Stimulated activated CD8-positive, alpha-beta memory T cell treated with anti-CD3 and anti-CD28 coated beads, Interleukin-4, amount 100 ng/mL, for 1 hour (primary cell): ENCODE measurements at places on chromosomes 11 and 22.

GRCh38 chr11:131579932-131580387 lies 209.5 kb downstream of the NTM start:
- DNase-seq, result no peak

DNA sequence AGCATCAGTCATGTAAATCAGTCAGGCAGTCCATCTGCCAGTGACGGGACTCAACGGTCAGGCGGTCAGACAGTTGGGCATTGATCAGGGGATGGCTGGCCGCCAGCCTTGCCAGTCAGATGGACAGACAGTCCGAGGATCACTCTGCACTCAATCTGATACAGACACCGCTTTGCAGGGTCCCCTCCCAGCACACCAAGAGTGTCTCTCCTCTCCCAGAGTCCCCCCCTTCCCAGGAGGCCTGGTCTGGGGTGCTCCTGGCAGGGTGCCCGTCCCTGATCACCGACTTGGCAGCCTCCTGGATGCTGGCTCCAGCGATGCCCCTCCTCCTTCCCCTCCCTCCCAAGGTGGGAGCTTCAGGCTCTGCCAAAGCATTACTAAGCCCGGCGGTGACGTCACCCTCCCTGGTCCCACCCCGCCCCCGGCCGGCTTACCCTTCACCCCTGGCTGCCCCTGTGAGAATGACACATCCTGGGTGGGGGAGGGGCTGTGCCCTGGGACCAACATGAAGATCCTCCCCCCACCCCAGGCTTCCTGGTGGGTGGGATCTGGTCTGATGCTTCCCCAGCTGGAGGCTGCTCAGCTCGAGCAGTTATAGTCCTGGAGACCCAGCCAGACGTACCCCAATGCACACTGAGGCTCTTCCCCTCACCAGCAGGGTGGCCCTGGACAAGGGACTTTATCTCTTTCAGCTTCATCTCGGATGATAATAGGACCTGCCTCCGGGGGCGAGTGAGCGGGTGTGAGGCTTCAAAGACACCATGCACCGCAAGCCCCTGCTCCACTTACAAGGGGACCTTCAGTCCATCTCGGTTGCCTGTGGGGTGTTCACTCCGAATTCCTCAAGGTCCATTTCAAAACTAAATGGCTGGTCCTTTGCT lies 69.2 kb downstream of the CD82 start:
- no peak for DNase-seq

DNA sequence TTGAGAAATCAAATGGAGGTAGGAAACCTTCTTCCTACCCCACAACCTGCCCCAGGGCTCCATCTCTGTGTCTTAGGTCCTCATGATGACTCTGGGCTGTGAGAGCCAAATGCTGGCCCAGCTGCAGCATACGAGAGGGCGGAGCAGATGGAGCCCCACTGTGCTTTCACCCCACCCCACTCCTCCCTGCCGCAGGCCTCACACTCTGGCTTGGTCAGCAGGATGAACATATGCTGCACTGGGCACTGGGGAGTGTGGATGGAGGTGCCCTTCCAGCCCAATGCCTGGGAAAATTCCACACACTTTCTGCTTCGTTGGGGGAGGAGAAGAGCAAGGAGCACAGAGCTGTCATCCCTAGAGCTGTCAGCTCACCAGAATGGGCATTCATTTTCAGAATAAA lies 271.6 kb upstream of the CADM1 start:
- no peak for DNase-seq

DNA sequence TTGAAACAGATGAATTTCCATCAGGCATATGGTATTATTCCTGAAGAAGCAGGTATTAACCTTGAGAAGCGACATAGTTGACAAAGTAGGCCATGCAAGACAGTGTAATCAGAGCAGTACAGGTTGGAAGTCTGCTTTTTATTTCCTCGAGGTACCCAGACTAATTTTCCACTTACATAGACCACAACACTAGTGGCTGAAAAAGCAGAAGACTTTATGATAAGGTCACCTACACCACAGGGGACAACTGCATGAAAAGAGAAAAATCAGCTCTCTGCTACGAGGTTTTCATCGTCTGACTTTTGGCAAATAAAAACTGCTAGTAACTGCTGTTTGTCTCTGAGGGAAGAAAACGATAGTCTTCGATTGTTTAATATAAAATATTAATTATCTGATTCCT lies 77.5 kb downstream of the CNTN5 start:
- no peak for DNase-seq

- no peak for DNase-seq
Observed at GRCh38 chr11:128339792-128340191, 247.6 kb downstream of the ETS1 start.

DNA sequence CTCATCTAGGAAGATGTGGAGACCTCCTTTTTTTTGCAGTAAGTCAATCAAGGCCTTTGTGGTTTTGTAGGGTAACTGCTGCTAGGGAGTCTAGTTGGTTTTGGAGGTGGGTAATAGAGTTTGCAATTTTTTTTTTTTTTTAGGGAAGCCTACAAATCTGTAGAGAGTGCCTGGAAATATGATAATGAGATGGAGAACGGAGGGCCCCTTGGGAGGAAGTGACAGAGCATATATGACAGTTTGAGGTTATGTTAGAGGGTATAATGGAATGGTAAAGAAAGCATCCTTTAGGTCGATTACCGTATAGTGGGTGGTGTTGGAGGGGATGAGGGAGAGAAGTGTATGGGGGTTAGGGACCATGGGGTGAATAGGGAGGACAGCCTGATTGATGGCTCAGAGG lies 98.3 kb downstream of the ELP4 start:
- no peak for DNase-seq

GRCh38 chr22:30856741-30857502 lies 111.7 kb downstream of the MORC2 start:
- DNase-seq, result no peak

- DNase-seq, result no peak
Observed at GRCh38 chr22:46003271-46004091, 26.5 kb upstream of the WNT7B start.

DNA sequence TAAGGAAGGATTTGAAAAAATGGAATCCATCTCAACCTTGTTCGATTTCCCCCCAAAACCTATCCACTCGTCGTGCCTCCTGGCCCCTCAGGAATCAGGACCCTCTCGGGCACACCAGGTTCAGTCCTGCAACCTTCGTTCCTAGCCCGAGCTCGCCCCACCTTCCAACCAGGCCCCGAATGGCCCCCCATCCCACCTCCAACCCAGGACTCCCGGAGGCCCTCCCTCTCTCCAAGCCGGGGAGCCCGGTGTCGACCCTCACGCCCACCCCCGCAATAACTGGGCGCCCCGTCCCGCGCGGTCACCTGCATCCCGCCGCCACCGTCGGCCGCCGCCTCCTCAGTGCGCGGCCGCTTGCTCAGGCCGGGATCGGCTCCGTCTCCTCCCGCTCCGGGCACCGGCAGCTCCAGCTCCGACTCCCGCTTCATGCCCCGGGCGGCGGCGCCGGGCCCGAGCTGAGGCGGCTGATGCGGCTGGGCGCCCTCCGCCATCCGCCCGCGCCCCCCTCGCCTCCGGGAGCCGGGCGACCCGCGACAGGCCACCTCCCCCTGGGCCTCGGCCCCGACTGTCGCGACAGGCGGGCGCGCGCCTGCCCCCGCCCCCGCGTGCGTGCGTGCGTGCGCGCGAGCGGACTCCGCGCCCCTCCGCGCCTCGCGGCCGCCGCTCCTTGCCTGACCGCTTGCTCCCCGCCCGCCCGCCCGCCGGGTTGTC lies 534 bp downstream of the RBFOX2 start:
- DNase-seq, result no peak

DNA sequence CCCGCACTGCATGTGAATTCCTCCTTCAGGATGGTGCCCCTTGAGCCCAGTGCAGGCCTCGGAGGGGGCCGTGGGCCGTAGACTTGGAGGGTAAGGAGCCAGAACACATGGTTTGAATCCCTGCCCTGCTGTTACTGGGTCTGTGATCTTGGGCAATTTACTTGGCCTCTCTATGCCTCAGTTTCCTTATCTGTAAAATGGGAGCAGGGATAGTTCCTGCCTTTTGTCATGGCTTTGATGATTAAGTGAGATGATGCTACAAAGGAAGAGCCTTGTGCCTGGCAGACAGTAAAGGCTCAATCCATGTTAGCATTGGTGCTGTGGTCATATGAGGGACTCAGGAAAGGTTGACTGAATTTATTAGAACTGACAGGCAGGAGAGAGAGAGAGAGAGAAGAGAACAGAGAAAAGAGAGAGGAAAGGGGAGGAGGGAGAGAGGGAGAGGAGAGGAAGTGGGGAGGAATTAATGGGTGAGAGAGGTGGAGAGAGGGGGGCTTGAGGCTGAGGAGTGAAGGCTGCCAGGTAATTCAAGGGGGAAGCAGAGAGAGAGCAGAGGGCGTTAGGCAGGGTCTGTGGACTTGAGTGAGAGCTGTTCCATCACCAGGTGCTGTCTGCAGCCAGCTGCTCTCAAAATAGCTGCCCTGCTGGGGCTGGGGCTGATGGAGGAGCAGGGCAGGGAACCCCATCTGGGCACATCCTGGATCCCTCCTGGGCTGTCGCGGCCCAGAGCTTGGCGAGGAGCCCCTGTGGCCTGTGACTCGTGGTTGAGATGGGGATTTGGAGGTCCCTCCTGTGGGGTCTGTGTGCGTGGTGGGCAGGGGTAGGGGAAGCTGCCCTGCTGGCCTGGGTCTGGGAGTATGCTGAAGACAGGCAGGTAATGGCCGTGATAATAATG lies 44.1 kb downstream of the MCM5 start:
- no peak for DNase-seq

DNA sequence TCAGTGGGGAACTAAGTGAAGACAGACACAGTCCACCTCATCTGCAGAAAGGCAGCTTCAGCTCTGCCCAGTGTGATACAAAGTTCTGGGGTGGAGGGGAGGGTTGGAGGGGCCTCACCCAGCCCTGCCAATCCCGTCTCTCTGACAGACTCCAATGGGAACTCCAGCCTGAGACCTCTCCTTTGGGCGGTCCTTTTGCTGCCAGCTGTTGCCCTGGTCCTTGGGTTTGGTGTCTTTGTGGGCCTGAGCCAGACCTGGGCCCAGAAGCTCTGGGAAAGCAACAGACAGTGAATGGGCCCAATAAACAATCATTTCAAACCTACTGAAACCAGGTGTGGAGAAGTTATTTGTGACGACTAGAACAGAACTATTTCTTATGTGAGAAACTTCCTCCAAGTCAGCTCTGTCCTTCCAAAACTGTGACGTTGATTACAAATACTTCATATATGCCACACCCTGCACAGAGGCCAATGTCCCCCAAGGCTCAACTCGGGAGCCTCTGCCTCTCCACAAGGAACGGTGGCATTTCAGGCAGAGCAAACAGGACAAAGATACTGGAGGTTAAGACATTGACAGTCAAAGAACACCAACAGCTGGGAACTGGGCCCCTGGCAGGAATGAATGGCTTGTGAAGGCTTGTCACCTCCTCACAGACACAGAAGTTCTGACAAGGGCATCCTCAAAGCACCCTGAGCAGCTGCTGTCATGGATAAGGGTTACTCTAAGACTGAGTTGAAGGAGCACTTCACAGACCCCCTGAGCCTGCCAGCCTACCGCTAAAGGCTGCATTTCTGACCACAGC lies 8.2 kb downstream of the ZP1 start:
- no peak for DNase-seq

DNA sequence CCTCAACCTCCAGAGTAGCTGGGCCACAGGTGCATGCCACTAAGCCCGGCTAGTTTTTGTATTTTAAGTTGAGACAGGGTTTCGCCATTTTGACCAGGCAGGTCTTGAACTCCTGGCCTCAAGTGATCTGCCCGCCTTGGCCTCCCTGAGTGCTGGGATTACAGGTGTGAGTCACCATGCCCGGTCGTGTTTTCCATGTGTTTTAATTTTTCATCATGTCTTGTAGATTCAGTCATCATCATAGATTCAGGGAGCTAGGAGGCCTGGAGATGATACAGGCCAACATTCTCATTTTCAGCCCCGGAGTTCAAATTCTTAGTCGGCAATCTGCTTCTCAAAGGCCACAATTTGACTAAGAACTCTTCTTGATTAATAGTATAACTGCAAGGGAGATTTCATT lies 73.5 kb upstream of the GRAMD1B start:
- DNase-seq, result no peak

- peak; percentile 52 for DNase-seq
Observed at GRCh38 chr11:65780770-65781151, at the start of gene AP5B1. TSS of gene AP5B1 (minus strand) at chr11:65780976. CDS start at chr11:65780591, 385 bp downstream.

DNA sequence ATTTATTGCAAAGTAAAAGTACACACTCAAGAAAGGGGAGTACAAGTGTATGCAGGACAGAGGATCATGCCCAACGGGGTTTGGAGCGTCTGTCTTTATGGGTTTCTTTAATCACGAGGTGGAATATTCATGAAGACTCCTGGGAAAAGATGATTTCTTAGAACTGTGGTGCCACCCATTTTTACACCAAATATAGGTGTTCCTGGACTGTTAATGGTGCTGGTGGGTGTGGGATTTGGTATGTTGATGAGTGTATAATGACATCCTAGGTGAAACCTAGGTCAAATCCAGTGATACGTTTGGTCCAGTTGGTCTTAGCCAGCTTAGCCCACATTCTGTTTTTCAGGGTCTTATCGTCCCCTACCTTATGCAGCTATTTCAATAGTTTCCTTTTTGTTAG lies 21.1 kb downstream of the ANO3 start:
- DNase-seq, result no peak

GRCh38 chr11:75270896-75271418 lies 30.4 kb downstream of the TPBGL start:
- no peak for DNase-seq

- DNase-seq, result no peak
Observed at GRCh38 chr11:17611049-17611448, 64.0 kb downstream of the OTOG start.

DNA sequence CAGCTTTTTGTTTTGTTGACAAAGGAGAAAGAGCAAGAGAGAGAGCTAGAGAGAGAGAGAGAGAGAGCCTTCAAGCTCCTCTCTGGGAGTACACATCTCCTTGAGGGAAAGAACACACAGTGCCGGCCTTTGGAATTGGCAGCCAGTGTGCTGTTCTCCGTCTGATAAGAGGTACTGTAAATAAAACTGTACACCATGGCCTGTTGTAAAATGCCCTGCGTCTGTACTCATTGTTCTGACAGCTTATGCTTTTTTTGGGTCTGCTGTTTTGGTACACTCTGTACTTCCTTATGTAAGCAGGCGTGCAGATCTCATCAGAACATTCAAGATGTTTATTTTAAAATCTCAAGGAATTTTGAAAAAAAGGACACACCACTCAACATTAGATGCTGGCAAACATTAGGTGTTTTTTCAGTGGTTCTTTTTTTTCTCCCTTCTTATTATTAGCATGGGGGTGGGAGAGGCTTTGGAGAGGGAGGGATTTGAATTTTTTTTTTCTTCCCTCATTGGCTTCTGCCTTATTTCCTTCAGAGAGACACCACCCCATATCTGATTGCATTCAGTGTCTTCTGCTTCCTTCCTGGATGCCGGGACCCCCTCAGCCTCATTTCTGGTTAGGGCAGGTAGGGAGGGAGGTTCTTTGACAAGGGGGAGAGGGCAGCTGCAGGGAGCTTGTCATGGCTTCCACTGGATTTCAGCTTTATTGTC lies 116.8 kb upstream of the NNMT start:
- no peak for DNase-seq

DNA sequence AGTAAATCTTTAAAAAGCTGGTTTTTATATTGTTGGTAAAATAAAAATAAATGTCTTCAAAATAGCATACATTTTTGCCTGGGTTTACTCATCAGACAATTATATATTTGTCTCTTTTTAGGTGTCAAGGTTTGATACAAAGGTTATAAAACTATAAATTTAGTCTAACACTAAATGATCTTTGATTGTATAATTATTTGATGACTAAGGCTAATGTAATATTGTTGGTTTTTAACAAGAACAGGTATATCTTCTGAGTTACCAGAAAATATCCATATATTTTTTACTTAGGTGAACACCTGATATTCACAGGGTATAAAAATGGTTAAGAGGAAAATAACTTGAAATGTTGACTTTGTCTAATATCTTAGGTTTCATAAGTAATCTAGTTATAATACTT lies 104.3 kb downstream of the KIF18A start:
- DNase-seq, result no peak

GRCh38 chr11:131518305-131518838 lies 148.0 kb downstream of the NTM start:
- DNase-seq, result no peak
